ENCODE measurements at places on chromosomes 7 and 10.

GRCh38 chr10:10128387-10128786, 889.3 kb upstream of the CELF2 start:
- DNase-seq = peak; percentile 4

GRCh38 chr10:36366843-36367242, 724.7 kb upstream of the FZD8 start:
- no peak for DNase-seq

DNA sequence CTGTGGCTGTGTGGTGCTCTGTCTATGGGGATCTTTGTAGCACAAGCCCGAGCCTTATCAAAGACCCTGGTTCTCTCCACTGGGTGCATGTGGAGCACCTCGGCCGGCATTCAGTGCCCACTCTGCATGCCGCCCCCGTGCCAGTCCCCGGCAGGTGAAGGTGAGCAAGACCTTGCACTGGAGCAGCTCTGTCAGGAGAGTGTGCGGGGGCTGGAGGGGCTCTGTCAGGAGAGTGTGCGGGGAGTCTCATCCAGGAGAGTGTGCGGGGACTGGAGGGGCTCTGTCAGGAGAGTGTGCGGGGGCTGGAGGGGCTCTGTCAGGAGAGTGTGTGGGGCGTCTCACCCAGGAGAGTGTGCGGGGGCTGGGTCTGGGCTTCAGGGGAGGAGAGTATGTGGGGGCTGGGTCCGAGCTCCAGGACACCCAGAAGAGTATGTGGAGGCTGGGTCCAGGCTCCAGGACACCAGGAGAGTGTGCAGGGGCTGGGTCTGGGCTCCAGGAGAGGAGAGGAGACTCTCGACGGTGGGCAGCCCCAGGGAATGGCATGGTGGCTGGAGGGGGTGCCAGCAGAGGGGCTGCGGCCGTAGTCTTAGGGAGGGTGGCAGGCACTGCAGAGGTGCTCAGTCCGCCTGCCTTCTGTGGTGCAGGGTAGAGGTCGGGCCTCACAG, 40.8 kb downstream of the INPP5A start:
- DNase-seq = no peak

DNA sequence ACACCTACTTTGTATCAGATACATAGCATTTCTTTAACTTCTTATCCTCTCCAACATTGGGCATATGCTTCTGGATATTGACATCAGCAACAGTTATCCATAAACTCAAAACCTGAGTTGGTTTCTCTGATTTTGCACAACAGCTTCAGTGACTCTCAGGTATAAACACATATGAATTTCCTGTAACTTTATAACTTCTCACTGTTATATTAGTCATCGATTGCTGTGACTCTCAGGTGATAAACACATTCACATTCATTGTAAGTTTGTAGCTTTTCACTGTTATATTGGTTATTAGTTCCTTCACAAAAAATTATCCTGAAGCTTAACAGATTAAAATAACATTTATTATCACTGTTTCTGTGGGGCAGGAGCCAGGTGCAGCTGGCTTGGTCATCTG, 57.0 kb downstream of the ASAH2B start:
- no peak for DNase-seq

- DNase-seq = peak; percentile 19
Observed at GRCh38 chr10:21919906-21920305, 83.6 kb downstream of the DNAJC1 start.

DNA sequence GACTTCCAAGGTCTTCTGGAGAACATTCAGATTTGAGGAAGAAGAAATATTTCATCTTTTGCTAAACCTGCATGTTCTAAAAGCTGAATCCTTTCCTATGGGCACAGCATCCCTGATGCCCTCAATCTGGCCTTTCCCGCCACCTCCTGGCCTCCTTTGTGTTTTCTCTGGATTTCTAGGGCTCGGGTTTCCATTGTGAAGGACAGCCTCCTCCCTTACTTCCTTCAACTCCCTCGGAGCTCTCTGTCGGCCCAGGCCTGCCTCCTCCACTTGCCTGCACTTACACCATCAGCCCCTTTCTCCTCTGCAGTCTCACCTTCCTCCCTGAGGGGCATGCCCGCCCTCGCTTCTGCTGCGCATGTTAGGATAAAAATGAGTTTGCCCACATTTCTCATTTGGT, 75.4 kb downstream of the WIPF3 start:
- DNase-seq = no peak

DNA sequence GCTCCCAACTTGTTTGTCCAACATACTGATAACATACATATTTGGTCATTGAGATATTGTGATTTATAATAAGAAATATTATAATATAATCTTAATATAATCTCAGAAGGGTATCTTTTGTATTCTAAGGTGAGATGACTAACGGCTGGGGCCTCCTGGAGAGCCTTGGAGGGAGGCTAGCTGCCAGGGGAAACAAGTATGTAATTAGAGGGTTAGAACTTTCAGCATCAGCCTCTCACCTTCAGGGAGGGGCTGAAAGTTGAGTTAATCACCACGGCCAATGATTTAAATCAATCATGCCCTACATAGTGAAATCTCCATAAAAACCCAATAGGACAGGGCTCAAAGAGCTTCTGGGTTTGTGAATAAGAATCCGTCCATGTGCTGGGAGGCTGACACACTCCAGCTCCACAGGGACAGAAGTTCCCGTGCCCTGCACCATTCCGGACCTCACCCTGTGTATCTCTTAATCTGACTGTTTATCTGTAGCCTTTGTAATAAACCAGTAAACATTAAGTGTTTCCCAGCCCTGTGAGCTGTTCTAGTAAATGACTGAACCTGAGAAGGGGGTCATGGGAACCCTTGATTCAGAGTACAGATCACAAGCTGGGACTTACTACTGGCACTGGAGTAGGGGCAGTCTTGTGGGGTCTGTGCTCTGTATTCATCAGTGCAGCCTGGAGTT, 86.3 kb upstream of the STEAP1B start:
- DNase-seq = no peak

GRCh38 chr7:18393465-18394118, 102.0 kb upstream of the HDAC9 start:
- DNase-seq = no peak

DNA sequence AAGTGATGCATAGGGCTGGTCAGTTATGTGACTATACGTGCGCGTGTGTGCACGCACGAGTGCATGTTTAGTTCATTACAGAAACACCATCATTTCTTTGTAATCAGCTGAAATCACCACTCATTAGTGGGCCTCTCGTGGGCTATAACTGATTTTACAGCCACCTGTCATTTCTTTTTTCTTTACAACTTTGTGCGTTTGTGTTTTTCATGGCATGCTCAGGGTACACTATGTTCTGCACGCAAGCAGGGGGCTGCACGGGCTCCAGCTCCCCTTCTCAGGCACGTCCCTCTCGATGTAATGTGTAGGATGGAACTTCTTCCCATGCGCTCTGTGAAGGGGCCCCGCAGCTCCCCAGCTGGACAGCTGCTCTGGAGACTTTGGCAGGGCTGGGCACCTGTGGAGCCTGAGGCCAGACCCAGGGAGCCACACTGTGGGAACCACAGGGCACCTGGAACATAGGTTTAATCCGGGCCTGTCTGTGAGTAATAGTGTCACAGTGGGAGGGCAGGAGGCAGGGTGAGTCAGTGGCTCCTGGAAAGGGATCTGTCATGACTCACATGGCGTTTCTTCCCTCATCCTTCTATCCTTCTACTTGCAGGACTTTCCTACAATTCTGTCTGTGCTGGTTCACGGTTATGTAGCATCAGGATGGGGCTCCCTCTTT, 4.9 kb downstream of the GCK start:
- no peak for DNase-seq

DNA sequence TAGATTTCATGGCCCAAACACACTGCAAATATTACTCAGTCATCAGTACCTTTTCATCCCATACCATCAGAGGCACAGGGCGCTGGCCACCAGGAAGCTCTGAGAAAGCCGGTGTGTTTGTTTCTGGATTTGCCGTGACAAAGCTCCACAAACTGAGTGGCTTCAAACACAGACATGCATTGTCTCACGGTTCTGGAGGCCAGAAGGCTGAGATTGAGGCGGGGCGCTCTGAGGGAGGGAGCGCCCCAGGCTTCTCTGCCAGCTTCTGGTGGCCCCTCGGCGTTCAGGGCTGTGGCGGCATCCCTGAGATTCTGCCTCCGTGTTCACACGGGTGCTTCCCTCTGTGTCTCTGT, 3.7 kb upstream of the TTYH3 start:
- no peak for DNase-seq

DNA sequence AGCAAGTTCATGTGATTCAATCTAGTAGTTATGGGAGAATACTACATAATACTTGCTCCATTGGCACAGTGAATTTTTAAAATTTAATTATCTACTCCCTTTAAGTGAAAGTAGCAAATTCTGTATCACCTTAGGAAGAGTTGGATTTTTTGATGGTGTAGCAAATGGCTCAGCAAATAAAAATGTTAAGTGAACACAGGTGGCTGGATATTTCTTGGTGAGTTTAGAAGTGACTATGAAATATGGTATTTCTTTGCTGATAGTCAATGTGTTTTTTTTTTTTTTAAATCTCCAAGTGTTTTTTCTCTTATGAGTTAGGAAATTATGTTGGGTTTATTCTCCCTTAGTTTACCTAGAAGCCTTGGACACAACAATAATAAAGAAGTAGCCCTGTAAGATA, 67.8 kb downstream of the CREM start:
- DNase-seq = no peak

GRCh38 chr10:75015442-75015841, 96.0 kb upstream of the SAMD8 start:
- DNase-seq = no peak

DNA sequence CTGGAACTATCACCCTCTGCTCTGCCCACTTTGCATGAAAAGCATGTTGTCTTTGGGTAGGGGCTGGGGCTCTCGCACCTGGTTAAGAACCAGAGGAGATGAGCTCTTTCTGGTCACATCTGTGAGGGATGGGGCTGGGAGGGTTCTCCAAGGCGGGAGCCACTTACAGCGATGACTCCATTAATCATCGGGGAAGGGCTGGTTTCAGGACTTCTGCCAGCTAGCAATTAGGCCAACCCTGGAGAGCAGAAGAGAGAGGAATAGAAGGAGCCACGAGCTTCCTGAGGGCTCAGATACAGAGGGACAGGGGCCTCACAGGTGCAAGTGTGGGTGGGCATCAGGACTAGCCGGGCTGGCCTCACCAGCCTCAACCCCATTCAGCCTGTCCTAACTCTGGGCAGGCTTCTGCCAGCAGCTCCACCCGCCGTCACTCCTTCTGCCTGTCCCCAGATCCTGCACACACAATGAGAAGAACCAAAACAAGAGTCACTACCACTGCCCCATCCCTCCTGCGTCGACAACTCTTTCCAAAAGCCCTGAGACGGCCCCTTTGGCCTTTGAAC, 8.4 kb downstream of the AQP1 start:
- DNase-seq = no peak

GRCh38 chr10:9608602-9609001, 1409.1 kb upstream of the CELF2 start:
- peak; percentile 39 for DNase-seq

GRCh38 chr10:42992156-42992956, 84.5 kb upstream of the RET start:
- no peak for DNase-seq

GRCh38 chr10:5952731-5953385, 24.5 kb downstream of the IL15RA start:
- DNase-seq = no peak

GRCh38 chr7:91800389-91800788, 80.1 kb downstream of the MTERF1 start:
- DNase-seq = no peak

DNA sequence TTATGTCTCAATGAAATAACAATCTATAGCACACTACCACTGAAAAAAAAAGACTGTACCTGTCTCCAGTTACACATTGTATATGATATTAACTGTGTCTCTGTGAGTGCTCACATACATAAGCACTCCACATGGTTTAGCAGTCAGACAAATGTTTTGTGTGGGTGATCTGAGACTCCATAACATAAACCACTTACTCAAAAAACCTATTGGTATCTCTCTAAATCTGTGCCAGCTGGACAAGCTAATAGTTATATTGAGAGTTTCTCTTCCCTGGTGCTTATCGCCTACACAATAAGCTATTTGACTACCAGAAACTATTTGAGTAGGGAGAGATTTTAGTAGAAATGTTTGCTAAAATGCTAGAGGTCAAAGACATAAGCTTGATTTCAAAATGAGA, 190.1 kb upstream of the AGR3 start:
- DNase-seq = no peak

DNA sequence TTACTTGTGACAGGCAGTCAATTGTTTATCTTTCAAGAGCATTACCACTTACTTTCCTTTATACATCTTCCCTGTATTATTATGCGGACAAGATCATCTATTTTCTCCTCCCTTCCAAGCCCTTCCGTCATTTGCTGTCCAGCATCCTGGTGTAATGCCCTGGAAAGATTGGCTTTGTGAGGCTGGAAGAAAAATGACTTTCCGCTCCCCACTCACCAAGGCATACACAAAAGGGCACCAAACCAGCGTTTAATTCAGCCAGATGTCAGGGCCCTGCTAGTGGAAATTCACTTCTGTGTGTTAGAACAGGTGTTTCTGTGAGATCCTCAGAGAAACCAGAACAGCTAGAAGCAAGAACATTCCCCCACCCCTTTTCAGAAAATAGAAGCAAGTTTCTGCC, 128.1 kb upstream of the NANOS1 start:
- DNase-seq = no peak

DNA sequence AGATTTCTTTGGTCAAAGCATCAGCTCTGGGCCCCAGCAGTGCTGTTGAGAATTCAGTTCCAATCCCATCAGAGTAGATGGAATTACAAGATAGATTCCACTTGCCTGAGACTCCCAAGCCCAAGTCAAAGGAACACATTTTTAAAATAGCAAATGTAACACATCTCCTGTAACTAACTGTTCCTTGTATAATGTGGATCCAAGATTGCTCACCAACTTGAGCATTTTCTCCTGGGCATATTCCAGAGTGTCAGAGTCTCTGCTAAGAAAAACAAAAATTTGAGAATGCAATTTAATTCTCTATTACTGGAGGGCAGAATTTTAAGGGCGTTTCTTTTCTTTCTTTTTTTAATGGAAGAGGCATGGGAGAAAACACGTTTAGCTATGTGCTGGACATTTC, 136.7 kb downstream of the NEBL start:
- DNase-seq = no peak

GRCh38 chr7:18119985-18120384, 92.3 kb upstream of the PRPS1L1 start:
- DNase-seq = no peak

DNA sequence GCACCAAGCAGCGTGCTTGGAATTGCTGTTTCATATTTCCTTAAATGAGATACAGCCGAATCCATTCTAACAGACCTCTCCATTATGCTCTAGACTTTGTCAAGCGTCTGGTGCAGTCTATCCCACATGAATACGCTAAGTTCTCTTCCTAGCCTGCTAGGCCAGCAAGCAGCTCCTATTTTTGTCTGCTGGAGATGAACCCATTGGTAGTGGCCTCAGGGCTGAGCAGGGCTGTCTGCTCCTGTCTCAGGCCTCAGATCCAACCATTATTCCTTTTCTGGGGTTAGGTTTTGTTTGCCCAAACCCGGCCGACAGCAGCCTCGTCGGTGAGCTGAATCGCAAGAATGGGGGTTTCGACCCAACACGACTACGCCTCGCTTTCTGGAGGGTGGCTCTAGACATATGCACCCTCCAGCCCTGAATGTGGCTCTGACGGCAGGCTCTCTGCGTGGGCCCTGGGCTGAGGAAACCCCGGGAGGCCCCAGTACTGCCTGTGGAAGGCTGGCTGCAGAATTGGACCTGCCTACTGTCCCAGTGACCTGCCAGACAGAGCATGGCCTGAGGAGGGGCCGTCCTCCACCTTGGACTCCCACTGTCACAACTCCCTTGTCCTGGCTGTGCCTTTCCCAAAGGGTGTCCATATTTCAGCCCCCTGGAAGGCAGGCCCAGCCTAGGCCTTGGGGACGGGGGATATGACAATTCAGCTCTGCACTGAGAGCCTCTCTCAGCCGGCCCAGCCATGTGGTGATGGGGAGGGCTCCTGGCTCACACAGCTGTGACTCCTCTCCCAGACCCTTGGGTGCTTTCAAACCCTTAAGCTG, 267.9 kb upstream of the TCERG1L start:
- DNase-seq = no peak
